Karpas-422 (cell line): ENCODE measurements at places on chromosomes 13 and 19. TPM values are rescaled to one million over a fixed set of nuclear protein-coding genes. Genes with fewer than 3 reads are reported as not detected.

DNA sequence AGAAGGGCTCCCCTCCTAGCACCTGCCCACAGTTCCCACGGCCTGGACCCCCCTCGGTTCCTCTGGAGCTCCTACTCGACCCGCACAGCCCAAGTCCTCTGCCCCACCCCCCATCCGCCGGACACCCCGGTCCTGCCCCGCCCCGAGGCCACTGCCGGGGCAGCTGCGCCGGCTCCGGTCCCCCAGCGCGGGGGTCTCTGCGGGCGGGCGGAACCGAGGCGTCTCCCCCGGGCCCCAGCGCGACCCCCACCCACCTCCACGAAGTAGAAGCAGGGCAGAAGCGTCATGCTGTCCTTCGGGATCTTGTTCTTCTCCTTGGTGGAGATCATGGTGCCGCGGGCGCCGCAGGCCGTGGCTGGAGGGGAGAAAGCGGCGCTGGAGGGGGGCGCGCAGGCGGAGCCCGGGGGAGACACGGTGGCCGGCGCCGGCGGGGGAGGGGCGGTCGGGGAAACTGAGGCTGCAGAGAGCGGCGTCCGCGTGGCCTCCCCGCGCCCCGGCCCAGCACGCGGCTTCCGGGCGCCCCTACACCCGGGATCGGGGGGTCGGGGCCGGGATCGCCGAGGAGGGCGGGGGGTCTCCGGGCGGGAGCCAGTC lies 427 bp downstream of the PLPPR3 start:
- DNase-seq = no peak

DNA sequence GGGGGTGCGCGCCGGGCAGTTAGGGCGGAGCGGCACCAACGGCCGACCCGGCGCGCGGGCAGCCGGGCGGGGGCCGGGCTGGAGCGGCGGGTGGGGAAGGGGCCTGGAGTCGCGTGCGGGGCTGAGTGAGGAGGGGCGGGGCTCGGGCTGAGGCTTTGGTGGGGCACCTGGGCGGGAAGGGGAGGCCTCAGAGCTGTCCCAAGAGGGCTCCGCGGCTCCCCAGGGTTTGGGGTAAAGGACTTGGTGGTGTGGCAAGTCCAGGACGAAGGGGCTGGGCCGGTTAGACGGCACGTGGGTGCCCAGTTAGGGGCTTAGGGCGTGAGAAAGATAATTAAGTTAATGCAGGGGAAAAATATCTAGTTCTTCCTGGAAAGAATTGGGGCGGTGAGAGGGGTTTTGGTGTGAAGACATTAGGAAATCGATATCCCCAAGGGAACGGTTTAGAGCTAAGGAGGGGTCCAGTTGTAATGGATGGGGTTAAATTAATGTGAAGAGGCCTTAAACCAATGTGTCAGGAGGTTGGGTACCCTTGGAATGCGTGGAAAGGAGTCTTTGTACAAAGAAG lies 496 bp downstream of the ZNF574 start:
- DNase-seq = peak; percentile 91

MAP4K1 gene
- 262 and 352 TPM in 2 replicates for total RNA-seq

ZNF607 gene
- 10.7 and 11.1 TPM in 2 replicates for total RNA-seq

DNA sequence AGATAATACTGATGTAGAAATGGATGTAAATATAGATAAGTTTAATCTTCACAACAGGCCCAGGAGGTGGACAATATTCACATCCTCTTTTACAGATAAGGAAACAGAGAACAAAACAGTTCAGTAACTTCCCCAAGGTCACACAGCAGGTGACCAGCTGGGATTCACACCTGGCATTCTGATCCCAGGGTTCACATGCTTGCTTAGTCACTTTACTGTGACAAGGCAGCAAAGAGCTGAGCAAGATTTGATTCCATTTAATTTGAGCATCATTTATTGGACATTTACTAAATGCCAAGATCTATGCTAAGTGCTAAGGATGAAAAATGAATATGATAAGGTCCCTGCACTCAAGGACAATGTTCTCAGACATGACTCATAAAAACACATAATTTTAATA lies 94.1 kb upstream of the STARD13 start:
- no peak for DNase-seq

PLK5 gene
- not detected in 2 replicates for total RNA-seq

DNA sequence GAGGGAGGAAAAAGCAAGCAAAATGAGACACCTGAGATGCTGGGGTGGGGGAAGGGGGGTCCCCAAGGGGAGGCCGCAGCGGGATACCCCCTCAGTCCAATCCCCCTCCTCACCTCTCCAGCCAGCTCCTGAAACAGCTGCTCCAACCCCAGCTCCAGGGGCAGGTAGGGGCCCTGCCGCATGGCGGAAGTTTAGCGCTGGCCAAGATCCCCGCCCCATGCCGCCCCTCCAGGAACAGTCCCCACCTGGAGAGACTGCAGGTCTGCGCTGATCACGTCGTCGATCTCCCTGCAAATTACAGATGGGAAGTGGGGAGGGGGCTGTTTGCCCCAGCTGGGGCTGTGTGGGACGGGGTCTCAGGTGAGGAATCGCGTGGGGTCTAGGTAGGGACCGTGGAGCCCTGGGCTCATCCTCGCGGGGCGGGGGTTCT lies 9.0 kb downstream of the CAPN12 start:
- DNase-seq = no peak

THSD8 gene
- total RNA-seq = 9.0 TPM in 1 of 2 replicates, not detected in the other

DNA sequence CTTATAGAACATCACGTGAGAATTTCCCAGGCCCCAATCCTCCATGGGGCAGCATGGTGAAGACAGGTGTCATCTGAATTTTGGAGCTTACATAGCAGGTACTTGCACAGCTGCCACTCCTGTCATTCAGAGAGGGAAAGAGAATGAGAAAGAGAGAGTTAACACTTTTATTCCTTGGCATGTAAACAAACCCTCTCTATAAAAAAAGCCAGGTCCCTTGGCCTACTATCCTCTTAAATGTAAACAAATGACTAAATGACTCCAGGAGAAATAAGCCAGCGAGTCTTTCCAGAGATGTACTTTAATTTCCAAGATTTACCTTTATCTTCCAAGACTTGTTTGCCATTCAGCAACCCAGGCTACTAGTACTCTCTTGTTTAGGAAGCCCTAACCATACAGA lies 195.3 kb upstream of the HTR2A start:
- peak; percentile 15 for DNase-seq

DNA sequence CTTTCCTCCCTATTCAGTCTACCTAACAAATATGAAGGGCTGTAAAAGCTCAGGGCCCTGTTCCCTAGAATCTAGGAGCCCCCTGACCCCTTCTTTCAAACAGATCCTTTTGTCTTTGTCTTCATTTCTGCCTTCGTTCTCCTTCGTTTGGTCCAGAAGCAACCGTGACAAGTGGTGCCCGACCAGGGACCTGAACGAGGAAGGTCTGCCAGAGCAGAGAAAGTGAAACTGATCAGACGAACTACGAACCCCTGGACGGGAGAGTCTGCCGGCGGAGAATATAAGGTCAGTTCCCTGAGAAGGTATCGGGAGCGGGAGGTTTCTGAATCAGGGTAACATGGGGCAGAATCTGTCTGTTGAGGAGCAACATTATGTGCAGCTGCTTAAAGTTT lies 751 bp downstream of the ERVK3-1 start:
- DNase-seq = no peak

DNA sequence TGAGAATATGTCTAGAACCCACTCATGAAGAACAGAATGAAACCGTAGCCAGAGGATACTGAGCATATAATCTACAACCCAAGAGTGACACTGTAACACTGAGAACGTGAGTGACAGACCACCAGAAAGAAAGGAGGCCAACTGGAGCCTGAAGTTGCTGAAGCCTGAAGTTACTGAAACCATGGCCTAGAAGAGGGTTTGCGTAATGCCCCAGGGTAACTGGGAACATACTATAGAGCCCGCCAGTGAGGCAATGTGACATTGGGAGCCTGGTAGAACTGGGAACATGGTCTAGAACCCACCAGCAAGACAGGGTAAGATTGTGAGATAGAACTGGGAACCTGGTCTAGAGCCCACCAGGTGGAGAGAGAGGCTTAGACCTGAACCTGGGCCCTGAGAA lies 15.5 kb upstream of the TNFSF14 start:
- DNase-seq = no peak

GRCh38 chr13:50474088-50474662 lies 369.3 kb downstream of the DLEU7 start:
- no peak for DNase-seq

DNA sequence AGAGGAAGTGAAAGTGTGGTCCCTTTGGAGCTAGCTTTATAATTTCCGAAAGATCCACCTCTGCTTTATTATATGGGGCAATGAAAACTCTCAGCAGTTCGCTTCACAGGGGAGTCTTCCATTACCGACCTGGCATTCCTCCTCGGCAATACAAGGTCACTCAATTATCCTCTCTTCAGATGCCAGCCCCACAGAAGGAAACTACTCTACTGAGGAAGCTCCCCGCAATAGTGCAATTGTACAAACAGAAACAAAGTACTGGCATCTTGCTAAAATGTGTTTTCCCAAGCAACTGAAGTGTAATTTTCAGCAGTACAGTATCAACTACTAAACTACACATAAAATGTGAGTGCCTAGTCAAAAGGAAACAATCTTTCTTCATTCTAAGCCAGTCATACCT lies 702.0 kb downstream of the PCDH9 start:
- DNase-seq = no peak

ERF gene
- total RNA-seq = 36.4 and 53.6 TPM in 2 replicates

- DNase-seq = no peak
Measured at GRCh38 chr19:39698535-39698934, 5.7 kb upstream of the LGALS14 start.

DNA sequence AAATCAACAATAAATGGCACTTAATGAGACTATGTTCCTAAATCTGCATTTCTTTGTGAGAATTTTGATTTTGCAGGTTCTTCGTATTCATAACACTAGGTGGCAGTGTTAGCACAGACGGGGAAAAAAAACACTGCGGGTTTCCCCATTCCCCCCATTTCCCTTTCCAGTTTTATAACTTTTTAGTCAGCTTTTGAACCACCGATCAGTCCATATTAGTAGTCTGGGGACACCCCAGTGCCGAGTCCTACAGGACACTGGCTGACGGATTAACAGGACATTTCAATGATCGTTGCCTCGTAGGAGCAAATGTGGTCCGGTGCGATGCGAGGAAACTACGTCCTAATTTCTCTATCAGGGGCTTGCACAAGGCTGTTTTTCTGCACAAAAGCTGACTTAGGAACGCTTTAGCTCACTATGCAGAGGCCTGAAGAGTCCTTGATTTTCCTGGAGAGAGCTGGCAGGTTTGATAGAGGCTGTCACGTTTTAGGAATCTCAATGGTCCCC lies 234.3 kb downstream of the LMO7 start:
- peak; percentile 69 for DNase-seq
